Activated T-helper 2 cell treated with anti-CD3 and anti-CD28 coated beads, Interferon-gamma antibody, Interleukin-2, Interleukin-4, amounts not matched to agents 10 μg/mL and 5 μg/mL and 100 μg/mL, durations not matched to agents 14 hours and 24 hours and 36 hours (primary cell): ENCODE measurements at places on chromosomes 7 and 10.

DNA sequence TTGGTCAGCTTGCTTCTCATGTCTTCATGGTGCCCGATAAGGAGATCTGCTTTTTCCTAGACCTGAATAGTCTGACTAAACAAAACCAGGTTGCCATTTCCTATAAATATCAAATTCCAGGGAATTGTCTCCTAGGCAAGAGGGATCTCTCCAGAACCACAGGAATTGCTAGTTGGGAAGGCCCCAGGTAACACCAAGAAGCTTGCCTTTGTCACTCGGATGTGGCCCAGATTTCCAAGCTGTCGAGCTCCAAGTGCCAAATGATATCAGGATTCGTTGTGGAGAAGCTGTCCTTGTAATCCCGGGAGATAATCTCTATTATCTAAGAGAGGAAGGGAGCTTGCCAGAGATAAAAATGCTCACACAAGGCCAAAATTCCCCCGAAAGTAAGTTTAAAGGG lies 1288.5 kb upstream of the AUTS2 start:
- no peak for DNase-seq

- no peak for DNase-seq
Observed at GRCh38 chr10:51000164-51000563, 74.1 kb upstream of the PRKG1 start.

GRCh38 chr10:86072413-86072812 lies 294.2 kb downstream of the GRID1 start:
- DNase-seq = no peak

DNA sequence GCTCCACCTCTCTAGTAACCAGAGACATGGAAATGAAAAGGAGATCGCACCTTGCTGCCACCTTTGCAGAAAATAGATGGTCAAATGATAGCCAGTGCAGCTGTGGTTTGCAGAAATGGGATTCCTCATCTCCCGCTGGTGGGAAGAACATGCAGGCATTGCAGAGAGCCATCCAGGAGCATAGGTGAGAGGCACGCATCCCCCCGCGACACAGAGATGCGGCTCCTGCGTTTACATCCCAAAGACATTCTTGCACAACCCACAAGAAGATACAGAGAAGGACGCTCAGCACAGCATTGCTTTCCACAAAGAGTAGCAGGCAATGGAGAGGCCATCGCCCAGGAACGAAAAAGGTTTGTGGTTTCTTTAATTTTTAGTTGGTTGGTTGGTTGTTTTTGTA lies 56.2 kb downstream of the OAT start:
- no peak for DNase-seq

DNA sequence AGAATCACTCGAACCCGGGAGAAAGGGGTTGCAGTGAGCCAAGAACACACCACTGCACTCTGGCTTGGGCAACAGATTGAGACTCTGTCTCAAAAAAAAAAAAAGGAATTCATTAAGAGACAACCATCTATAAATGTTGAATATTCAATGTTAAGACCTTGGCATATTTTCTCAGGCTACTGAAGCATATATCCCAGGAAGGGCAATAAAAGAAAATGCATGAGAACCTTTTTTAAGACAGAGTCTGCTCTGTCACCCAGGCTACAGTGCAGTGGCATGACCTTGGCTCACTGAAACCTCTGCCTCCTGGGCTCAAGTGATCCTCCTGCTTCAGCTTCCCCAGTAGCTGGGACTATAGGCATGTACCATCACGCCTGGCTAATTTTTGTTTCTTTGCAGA lies 165.0 kb downstream of the JMJD1C start:
- no peak for DNase-seq
